Right lung (tissue), 10 donors: ENCODE measurements at places on chromosomes 13 and 19. TPM values are rescaled to one million over a fixed set of nuclear protein-coding genes. Genes with fewer than 3 reads are reported as not detected.

- DNase-seq: no peak
These were observed 562.5 kb downstream of the EFNB2 start for GRCh38 chr13:105972811-105973590.

Gene SYNGR4
- not detected for polyA plus RNA-seq

DNA sequence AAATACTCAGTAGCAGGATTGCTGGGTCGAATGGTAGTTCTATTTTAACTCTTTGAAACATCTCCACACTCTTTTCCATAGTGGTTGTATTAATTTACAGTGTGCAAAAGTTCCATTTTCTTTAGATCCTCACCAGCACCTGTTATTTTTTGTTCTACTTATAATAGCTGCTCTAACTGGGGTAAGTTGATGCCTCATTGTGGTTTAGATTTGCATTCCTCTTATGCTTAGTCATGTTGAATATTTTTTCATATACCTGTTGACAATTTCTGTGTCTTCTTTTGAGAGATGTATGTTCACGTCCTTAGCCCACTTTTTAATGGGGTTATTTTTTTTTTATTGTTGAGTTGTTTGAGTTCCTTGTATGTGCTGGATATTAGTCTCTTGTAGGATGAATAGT is 144.6 kb downstream of the NBEA start:
- no peak for DNase-seq

Gene CFAP97D2
- polyA plus RNA-seq: 0.68 TPM

Gene ZNF439
- polyA plus RNA-seq: 22.7 TPM

DNA sequence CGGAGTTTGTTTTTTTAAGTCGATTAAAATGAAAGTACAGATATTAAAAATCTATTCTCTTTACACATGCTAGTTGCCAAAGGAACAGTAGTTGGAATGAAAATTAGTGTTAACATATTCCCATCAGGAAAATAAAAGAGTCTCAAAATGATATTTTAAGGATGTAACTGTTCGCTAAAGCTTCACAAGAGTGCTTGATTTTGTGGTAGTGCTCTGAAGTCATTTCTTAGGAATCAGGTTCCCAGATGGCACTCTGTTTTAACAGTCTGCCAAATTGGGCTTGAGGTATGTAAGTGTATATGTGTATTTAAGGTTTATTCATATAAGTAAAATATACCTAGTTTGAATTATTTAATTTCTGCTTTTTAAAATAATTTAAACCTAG is 128.8 kb downstream of the LMO7 start:
- no peak for DNase-seq

DNA sequence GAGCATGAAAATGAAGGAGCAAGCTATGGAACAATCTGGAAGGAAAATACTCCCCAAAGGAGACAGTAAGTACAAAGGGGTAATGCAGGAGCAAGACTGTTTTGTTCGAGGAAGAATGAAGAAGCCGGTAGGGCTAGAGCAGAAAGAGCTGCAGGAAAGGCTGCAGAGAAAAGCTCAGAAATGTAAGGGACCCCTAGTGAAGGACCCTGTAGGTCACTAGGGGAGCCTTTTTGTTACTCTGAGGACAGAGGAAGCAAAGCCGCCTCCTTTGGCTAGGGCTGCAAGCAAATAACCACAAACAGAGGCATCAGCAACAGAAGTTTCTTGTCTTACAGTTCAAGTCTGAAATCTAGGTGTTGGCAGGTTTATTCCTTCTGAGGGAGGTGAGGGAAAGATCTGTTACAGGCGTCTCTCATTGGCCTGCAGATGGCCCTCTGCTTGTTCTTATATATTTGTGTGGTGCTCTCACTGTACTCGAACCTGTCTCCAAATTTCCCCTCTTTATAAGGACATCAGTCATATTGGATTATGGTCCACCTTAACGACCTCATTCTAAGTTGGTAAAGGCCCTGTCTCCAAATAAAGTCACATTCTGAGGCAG is 362.3 kb downstream of the COG6 start:
- DNase-seq: no peak

GRCh38 chr19:41363371-41363752 is 587 bp downstream of the B9D2 start:
- no peak for DNase-seq

Gene TRIM28
- 685 TPM for polyA plus RNA-seq

Gene ZNF578
- 5.9 TPM for polyA plus RNA-seq

Gene CDC37
- polyA plus RNA-seq: 223 TPM

Gene PEAK3
- 0.22 TPM for polyA plus RNA-seq

- no peak for DNase-seq
These were observed 660.4 kb downstream of the SLITRK1 start for GRCh38 chr13:83221813-83222241.

- no peak for DNase-seq
These were observed 102.2 kb upstream of the PEG3 start for GRCh38 chr19:56942756-56943155.
